ENCODE measurements at places on chromosomes 1 and 21.
A peak's percentile ranks its signal among the peaks of the same experiment; 100 is the strongest.

- DNase-seq: no peak
Observed at GRCh38 chr1:54645806-54646676, 4.5 kb downstream of the MROH7 start.

DNA sequence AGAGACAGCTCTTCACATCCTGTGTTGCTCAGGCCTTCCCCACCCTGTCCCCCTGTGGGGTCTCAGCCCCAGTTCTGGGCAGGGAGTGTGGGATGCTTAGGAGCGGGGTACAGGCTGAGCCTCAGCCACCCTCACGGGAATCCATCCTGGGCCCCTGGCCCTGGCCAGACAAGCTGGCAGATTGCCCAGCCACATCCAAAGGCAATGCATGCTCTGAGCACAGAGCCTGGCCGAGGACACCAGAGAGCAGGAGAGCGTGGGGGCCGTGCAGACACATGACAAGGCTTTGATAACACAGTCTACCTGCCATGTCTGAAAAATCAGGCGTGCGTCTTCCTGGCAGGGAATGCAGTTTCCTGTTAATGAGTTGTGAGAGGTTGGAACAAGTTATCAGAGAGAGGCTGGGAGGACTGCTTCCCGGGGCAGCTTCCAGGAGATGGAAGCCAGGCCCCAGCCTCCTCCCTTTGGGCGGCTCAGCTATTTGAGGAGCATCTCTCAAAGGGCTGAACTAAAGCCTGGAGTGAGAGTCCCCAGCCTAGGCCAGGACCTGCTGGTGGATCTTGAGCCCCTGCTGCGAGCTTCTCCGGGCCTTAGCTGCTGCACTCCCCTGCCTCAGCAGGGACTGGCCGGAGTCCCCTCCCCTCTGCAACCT lies 72.2 kb upstream of the SELENON start:
- DNase-seq: no peak

DNA sequence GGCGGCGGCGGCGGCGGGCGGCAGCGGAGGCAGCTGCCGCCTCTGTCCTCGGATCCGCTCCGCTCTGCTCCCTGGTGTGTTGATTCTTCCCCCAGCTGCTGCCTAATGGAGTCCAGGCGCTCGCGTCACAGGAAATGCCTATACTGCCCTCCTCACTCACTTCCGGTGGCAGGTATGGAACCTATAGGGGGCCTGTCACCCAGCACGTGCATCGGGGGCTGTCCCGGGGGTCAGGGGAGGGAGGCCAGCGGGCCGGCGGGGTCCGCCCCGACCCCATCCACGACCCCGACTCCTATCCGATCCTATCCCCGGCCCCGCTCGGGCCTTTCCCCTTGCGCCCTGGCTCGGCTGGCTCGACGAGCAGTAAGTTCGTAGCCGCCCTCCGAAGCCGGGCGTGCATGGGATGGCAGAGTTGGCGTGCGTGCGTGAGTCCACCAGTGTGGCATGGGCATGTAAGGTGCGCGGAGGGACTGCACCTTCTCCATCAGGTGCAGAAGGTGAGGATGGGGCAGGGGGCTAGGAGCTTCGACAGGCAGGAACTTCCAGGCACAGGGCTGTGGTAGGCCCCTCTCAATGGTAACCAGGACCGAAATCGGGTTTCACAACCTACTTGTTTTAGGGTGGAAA lies at the start of gene WDR26:
Gene WDR26 (minus strand): TSS at position 107 of the 627 bp plus-strand sequence.
- DNase-seq: peak; percentile 90

- peak; percentile 20 for DNase-seq
Observed at GRCh38 chr1:96979304-96980268, 258.0 kb downstream of the PTBP2 start.

GRCh38 chr1:115183158-115183557 lies 93.9 kb upstream of the TSPAN2 start:
- DNase-seq: peak; percentile 44

DNA sequence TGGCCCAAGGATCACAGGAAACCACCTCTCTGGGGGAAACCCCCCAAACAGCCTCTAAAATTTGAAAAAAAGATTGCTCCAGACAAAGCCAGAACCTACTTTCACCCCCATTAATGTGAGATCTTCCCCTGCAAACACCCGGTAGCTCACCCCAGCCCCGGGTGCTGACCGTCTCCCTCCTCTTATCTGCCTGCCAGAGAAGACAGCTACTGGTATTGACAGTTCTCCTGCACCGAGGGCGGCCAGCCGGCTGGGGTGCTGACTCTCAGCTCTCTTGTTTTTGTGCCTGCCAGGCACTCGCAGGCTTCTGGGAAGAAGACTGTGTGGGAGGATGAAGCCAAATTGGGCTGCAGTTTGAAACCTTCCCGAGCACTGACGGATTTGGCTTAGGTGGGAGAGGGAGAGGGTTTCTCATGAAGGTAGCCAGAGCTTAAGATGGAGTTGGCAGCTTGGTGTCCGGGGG lies 48.2 kb downstream of the RASSF5 start:
- DNase-seq: no peak

DNA sequence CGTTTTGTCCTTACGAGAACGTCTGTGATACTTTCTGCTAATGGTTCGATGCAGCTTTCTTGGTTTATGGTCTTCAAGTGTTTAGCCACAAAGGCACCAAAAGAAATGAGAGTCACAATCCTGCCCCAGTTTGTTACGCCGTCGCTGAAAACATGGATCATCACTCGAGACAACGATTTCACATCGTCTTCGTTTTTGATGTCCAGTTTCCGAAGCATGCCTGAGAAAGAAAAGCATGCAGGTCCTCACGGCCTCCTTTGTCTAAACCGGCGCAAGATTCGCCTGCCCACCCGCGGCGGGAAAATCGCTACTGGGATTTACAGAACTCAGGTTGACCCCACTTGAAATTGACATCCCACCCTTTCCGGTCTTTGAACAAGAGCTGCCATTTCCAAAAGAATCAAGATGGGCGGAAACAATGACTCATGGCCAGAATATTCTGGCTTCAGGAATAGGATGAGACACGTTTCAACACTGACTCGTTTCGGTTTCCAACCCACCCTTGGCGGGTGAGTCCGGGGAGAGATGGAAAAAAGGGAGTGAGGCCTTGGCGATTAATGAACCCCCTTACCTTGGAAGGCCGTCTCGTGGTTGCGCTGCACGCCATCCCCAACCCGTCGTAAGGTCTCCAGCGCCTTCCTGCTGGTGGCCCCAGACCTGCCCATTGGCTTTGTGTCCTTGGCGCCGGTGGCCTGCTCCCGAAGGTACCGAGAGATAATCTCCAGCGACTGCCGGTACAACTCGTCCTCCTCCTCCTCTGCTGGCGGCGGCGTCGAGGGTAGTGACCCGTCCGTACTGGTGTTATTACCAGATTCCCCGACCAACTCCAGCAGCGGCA lies 919 bp downstream of the MCL1 start:
- peak; percentile 68 for DNase-seq

GRCh38 chr1:103949779-103950178 lies 200.1 kb downstream of the AMY1C start:
- peak; percentile 53 for DNase-seq

Data from NCI-H146 (cell line).